Daoy (cell line): ENCODE measurements at places on chromosomes 6 and 20. TPM values are rescaled to one million over a fixed set of nuclear protein-coding genes. Genes with fewer than 3 reads are reported as not detected.

Gene SLPI
- not detected in 2 replicates for total RNA-seq

Gene HLA-DRB1
- 0.34 and 0.63 TPM in 2 replicates for total RNA-seq

Gene LAMP5
- not detected in 2 replicates for total RNA-seq

Gene TUBB2B
- total RNA-seq = 104 TPM in 2 replicates

Gene PXDC1
- 81.8 and 103 TPM in 2 replicates for total RNA-seq

Gene PRDM1
- 0.86 and 2.9 TPM in 2 replicates for total RNA-seq

Gene ZBP1
- total RNA-seq = 0.11 TPM in 1 of 2 replicates, not detected in the other

Gene HLA-DOB
- total RNA-seq = 0.63 TPM in 1 of 2 replicates, not detected in the other

Gene BTNL2
- total RNA-seq = not detected in 2 replicates

Gene SPEF1
- total RNA-seq = 0.51 TPM in 1 of 2 replicates, not detected in the other

Gene GID8
- total RNA-seq = 23.1 and 25.3 TPM in 2 replicates
